ENCODE measurements at places on chromosomes 5 and 9.
A peak's percentile ranks its signal among the peaks of the same experiment; 100 is the strongest.

DNA sequence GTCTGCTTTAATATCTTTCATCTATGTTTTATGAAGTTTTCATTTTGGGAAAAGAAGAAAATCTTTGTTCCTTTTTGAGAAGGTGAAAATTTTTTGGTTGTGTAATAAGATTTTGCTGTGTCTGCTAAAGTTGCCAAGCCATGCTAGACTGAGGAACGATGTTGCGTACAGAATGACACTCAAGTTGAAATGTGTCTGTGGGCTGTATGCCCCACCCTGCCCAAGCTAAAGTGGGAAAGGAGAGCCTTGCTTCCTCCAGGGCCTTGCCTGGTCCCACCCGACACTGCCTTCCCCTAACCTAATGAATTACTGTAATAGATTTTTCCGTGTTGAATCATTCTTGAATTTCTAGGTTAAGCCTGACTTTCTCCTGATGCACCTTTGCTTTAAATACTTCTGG is 2.5 kb downstream of the PCAT7 start:
- DNase-seq, result no peak

DNA sequence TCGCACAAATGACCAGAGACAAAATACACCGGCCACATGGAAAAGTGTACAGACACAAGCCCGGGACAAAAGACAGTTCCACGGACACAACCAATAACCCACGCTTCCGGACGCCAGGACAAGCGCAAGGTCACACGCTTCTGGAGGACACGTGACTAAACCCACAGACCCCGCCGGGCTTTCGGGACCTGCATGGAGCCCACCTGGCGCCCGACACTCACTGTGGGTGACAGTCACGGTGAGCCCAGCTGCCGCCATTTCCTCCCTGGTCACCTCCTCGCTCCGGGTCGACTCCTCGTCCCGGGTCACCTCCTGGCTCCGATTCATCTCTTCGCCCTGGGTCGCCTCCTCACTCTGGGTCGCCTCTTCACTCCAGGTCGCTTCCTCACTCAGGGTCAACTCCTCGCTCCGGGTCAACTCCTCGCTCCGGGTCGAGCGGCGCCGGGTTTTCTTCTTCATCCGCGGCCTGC is 470 bp downstream of the BAG1 start:
- DNase-seq, result peak; percentile 66

DNA sequence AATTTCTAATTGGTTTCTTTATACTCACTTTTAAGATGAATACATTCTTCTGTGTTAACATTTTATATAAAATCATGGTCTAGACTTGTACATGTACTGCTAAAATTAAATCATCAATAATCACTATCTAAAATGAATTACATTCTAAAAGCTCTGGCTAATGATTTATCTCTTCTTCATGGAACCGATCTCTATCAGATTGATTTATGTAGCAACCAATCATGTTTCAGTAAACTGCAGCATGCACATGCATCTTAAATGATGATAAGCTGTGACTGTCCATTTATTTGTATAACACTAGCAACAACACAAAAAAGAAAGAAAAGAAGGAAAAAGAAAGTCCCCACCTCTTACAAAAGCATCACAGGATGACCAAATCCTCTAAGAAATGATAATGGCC is 669.2 kb downstream of the NR2F1-AS1 start:
- no peak for DNase-seq

GRCh38 chr9:74431467-74431866 is 65.7 kb upstream of the RORB start:
- DNase-seq, result no peak

DNA sequence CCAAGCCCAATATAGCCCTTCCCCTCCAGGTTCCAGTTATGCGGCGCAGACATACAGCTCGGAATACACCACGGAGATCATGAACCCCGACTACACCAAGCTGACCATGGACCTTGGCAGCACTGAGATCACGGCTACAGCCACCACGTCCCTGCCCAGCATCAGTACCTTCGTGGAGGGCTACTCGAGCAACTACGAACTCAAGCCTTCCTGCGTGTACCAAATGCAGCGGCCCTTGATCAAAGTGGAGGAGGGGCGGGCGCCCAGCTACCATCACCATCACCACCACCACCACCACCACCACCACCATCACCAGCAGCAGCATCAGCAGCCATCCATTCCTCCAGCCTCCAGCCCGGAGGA is 6.3 kb downstream of the NR4A3 start:
- DNase-seq, result no peak

DNA sequence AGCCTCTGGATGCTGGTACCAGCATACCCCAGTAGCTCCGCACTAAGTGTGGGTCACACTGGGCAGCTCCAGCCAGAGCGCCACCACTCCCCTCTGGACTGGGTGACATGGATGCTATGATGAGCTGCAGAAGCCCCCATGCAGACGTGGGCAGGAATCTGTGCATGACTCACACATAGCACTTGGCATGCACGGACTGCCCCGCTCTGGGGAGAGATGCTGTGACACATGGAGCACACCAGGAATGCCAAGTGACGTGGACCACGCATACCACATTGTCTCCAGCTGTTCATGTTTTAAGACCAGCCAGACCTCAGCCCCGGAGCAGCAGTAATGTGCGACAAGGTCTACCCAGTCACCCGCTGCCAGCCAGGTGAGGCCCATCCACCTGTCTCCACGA is 64.1 kb downstream of the SEMA4D start:
- DNase-seq, result no peak

DNA sequence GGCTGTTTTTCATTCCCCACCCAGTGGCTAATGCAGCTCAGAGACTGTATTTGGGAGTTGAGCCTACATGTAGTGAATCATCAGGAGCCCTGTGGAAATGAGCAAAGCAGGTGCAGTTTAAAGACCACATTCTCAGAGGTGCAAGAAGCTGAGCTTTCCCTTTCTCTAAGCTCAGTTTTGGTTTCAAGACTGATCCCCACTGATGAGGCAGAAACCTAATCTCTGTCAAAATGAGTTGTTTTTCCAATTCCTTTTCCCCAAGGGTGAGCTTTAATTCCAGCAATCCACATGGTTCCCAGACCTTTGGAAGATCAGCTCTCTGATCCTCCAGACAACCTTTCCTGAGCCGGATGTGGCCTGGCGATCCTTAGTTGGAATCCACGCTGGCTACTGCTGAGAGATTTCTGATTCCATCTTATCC is 420.5 kb downstream of the EBF1 start:
- peak; percentile 41 for DNase-seq

DNA sequence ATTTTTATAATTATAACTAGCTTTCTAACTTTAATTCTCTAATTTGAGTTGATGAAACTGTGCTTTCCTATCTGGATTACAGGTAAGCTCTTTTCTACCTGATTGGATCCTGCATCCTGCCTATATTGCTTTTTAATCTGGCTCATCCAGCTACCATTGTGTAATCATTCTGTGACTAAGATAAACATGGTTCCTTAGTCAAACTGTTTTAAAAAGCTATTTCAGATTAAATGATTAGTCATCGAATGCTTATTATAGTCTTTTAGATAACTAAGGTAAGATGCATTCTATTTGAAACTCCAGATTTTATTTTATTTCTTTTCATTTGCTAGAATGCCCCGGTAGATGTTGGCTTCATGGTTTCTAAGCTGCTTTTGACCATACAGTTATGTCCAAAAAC is 50.7 kb downstream of the ICE1 start:
- no peak for DNase-seq

GRCh38 chr5:72505539-72506157 is 1.6 kb downstream of the ZNF366 start:
- no peak for DNase-seq

DNA sequence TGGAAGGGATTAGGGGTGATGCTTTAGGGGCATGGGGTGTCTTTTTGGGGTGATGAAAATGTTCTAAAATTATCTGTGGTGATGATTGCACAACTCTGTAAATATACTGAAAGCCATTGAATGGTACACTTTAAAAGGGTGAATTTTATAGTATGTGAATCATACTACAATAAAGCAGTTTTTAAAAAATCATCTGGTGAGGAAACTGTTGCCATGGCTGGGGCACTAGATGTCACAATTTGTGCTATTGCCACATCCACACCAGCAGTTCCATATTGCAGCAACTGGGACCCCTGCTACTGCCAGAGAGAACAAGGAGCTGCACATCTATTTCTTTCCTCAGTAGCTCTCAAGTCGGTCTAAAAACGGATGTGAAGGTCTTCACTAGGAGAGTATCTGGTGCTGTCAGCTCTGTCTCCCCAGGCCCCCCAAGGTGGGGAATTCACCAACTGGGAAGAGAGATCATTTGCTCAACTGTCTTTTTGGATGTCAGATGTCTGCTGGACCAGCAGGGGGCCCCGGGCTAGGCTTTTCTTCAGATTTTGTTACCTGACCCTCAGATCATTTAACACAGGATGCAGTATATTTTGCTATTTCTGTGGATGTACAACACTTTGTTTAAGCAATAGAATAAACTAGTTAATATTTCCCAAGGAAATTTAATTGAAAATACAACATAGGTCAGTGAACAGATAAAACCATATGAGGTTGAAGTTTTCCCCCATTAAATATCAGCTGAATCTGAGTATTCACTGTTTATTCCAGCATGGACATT is 13.2 kb downstream of the CMYA5 start:
- no peak for DNase-seq

DNA sequence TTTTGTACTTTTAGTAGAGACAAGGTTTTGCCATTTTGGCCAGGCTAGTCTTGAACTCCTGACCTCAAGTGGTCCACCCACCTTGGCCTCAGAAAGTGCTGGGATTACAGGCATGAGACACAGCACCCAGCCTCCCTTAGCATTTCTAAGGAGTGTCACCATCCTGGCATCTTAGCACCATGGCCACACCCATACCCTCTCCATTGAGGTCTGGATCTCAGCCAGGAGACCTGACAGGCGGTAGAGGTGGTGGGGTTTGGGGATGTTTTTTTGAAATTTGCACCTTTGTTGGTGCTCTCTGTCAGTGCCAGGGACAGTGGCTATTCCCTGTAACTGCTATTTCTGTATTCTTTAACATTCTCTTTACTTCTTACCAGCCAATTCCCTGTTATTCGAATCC is 72.5 kb downstream of the TRIM36 start:
- DNase-seq, result no peak

Data from femur (tissue), 1 donor.